RWPE1 (cell line): ENCODE measurements at places on chromosomes 1 and 21.
A peak's percentile ranks its signal among the peaks of the same experiment; 100 is the strongest.

GRCh38 chr21:42580076-42580792 is 66.6 kb downstream of the SLC37A1 start:
- DNase-seq: no peak

DNA sequence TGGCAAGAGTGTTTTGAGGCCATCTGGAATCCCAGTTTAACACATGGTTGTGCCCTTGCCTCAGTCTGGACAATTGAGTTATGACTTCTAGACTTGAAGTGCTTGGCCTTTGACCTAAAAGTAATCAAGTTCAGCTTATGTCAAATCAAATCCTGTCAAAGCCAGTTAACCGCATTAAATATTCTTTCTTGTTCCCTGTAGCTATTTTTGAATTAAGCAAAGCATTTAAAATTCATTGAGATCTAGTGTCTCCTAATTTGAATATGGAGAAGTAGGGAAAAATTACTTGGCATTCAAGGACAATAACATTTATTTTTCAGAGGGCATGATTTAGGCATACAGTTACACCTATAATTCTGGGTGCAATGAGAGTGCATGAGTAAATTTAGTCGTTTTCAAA is 32.1 kb downstream of the MDM4 start:
- no peak for DNase-seq

DNA sequence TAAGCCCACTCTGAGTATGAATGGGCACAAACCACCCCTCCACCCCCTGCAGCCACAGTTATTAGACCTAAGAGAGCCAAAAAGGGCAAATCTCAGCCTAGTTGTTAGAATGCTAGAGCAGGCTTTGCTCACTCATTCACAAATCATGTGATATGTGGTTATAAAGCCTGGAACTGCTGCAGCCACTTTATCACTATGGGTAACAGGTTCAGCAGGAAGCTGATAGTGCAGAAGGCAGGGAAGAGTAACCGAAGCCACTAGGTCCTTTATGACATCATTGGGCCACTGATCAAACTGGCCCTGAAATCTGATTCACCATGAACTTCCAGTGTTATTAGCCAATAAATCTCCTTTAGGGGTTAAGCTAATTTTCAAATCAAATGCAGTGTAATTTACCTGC is 134.7 kb downstream of the GRIK1 start:
- DNase-seq: no peak

GRCh38 chr1:230823426-230823825 is 44.9 kb downstream of the C1orf198 start:
- no peak for DNase-seq

- no peak for DNase-seq
These were observed 31.5 kb downstream of the HLCS start for GRCh38 chr21:36934864-36935420.

DNA sequence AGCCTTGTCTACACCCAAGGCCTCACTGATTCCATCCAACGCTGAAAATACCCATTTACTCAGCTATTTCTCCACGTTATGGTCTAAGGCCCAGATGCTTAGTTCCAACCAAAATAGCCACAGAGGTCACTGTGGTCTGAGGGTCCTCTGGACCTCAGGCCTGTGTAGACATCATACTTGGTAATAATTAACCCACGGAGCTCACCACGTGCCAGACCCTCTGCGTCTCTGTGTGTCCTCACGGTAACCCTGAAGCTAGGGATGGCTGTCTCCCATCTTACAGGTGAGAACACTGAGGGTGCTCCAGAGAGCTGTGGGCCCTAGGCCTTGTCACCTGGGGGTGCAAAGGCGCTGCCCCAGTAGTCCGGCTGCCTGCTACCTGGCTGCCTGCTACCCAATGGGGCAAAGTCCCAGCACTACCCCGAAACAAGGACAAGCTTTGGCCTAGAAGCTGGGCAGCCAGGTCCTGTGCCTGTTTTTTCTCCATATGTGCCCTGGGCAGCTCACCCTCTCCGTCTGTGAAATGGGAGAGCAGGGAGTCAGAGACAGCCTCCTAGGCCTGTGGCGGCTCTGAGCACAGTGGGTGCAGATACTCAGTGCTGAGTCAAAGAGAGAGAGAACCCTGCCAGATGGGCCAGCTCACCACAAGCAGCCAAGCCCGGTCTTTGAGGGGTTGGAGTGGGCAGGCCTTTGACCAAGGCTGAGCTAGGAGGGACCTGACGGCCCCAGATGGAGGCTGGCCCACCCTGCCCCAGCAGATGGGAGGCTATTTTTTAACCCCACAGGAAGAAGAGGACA is 17.0 kb upstream of the RUNX3 start:
- no peak for DNase-seq

- DNase-seq: no peak
These were observed 63.2 kb upstream of the DUSP10 start for GRCh38 chr1:221805121-221805520.

- DNase-seq: no peak
These were observed 737.6 kb downstream of the PLA2G4A start for GRCh38 chr1:187566354-187566753.

DNA sequence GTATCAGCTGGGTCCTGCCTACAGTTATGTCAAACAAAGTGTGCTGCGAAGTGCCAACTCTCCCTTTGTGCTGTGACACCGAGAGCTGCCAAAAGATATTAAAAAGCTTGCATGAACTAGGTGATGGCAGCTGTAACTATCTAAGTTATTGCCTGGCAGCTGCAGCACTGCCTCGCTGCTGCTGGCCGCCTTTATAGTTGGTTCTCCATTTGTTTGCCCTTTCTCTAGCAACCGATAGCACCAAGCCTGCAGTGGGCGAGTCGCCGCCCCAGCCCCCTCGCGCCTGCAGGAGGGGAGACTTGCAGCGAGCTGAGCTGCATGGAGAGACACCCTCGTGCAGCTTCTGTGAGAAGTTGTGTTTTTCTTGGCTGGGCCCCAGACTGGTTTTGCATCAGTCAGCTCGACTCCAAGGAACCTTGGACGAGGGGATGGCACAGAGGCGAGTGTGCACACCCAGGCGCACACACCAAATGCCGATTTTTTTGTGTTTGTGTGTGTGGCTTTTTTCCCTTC is 330.6 kb downstream of the RPS6KC1 start:
- no peak for DNase-seq

DNA sequence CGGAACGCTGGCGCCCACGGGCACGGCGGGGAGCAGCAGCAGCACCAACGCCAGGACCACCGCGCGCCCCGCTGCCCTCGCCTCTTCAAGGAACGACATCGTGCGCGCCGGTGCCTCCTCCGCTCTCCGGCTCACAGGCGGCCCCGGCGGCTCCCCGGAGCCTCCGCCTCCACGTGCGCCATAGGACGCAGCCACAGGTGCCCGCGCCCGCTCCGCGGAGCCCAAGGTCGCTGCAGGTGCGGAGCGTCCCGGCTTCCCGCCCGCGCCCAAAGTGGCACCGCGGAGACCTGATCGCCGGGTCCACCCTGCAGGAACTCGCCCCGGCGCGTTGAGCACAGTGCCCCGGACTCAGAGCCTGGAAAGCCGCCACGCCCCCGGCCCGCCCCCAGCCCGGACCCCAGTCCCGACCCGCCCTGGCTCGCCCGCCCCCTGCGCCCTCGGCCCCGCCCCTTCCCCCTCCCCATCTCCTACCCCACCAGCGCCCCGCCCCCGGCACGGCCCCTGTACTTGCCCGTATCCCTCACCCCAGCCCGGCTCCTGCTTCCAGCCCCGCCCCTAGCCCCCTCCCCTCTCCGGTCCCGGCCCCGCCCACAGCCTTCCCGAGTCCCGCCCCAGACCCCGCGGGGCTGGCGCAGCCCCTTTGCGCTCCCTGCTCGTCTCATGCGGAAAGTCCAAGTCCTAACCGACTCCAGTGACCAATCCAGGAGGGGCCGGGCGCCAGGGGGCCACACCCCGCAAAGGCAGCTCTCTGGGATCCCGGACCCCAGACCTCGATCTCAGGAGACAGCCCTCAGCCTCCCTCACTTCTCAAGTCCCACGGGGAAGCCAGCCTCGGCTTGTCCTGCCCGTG is at the start of gene MEGF6:
Gene MEGF6 (minus strand): TSS at position 339 of the 850 bp plus-strand sequence. CDS start 240 bp downstream, at position 99.
- DNase-seq: peak; percentile 69

GRCh38 chr1:186730951-186731729 is 50.9 kb upstream of the PTGS2 start:
- no peak for DNase-seq

DNA sequence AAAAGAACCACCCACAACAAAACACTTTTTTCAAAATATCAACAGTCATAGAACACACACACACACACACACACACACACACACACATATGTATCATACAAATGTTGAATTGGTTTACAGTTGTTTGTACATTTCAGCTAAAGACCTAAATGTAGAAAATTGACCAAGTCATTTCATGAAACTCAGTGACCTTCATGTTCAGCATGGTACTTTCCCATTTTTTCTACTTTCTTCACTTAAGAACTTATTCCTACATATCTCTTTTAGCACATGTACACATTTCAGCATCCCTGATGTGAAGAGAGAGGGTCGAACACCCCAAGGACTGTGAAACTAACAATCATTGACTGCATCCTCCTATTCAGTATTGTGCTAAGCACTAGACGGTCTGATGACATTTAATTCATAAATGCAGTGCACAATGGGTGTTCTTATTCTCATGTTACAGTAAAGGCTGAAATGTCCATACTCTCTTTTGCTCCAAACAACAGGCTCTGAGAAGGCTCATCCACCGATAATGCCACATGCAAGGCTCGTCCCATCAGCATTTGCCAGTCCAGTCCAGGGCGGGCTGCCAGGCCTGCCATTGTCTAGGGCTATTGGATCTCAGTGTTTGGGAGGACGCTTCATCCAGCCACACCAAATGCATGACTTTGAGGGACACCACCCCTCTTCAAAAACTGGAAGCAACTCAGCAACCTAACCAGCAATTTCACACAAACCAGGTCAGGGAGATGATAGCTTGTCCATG is 150.1 kb upstream of the RUNX1 start:
- no peak for DNase-seq

GRCh38 chr1:202681736-202682420 is 28.4 kb downstream of the SYT2 start:
- no peak for DNase-seq

- peak; percentile 84 for DNase-seq
These were observed 14.8 kb downstream of the MFSD2A start for GRCh38 chr1:39969531-39970270.

DNA sequence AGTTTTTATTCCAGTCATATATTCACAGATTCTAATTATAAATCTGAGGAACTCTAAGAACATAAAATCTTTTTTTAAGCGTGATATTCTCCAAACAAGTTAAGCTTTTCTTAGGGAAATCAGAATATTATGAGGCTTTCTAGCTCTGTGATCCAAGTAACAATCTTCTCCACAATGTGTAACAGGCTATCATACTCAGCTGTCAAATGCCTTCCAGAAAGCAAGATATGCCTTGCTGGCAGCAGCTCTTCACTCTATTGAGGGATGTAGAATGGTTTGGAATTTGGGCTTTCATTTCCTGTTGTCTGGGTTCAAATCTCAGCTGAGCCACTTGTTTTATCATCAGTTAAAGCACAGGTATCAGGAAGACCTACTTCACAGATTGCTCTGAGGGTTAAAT is 446.5 kb downstream of the PTBP2 start:
- no peak for DNase-seq

GRCh38 chr1:70714149-70714548 is 303.1 kb downstream of the CTH start:
- no peak for DNase-seq
